ENCODE measurements at places on chromosomes 4 and X.

- no peak for DNase-seq
Observed at GRCh38 chr4:67934628-67935027, 28.7 kb downstream of the TMPRSS11A start.

GRCh38 chr4:111475001-111475400 is 670.3 kb upstream of the FAM241A start:
- no peak for DNase-seq

GRCh38 chrX:1493877-1494510 is 41.3 kb upstream of the ASMTL start:
- no peak for DNase-seq

DNA sequence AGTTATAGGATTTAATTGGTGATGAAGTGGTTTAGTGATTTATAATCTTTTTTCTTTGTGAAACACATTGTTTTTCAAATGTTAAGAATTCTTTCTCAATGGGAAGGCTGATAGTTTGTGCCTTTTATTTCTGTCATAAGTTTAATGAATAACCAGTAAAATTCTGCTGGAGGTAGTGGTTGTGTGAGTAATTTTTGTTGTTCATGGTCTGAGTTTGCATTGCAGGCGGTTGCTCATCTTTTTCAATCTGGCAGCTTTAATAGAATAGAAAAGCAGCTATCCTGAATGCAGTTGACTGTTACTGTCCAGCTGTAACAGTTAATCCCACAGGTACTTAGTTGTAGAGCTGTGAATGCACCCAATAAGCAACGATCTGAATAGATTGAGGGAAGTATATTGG is 215.6 kb upstream of the AFF2 start:
- no peak for DNase-seq

DNA sequence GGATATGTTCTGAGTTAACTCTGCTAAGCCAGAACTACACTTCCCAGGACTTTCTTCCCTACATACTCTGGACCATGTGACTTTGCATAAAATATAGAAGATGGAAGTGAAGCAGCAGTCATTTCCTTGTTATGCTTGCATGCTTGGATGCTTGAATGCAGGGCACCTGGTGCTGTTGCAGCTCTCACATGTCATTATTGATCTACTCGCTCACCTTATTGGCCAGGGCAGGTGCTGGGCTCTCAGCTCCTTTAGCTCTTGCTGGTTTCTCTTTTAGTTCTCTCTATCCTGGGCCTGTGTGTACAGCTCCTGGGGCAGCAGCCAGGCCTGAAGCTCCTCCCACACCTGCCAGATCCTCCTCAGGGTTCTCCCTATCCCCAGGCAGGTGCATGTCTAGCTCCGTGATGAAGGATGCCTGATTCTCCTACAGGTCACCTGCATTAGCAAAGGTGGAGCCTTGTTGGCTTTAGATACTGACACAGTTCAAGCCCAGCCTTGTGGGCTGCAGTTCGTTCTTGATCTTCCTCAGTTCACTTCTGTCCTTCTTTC is 53.3 kb downstream of the MED28 start:
- no peak for DNase-seq

GRCh38 chr4:38360201-38360600 is 303.8 kb upstream of the KLF3 start:
- no peak for DNase-seq

- DNase-seq, result no peak
Observed at GRCh38 chr4:100511896-100512295, 5.9 kb downstream of the EMCN start.

DNA sequence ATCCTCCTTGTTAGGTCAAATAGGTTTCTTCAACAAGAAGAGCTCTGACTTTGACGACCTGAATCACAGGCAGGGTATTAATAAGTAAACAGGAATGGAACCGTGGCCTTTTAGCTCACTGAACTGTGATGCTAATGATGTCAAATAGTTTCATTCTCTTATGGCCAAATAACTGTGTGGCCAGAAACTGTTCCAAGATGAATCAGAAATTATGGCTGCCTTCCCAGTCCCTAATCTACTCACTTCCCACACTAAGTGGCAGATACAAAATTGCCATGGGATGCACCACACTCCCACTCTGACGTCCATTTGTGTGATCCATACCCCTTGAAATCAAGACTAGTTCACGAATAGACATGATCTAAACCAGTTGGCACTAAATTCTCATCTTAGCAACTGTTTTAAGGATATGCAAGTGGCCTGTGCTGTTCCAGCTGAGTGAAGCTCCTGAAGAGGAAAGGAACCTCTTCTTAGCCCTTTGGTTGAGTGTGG is 455.4 kb downstream of the IL15 start:
- DNase-seq, result no peak
